Activated effector memory CD4-positive, alpha-beta T cell treated with Interleukin-2 at 50 U/mL for 16 hours (primary cell): ENCODE measurements at places on chromosomes 4 and X.

DNA sequence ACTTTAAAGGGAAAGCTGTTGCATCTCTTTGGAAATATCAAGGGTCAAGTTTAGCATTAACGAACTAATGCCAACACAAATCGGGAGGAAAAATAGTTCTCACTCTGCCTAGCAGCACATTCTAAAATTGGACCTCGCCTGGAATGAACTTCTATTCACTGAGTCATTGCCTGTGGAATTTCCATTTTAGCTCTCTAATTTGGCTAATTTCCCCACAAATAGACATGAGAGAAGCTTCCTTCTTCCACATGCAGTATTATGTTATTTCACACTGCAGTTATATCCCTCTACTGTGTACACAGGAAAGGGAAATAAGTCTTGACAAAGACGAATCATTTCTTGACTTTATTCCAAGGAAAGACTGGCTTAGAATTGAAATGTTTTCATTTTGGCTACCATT is 9.3 kb downstream of the ZXDA start:
- no peak for DNase-seq

GRCh38 chrX:49257846-49258748 is 6.4 kb downstream of the FOXP3 start:
- no peak for DNase-seq

DNA sequence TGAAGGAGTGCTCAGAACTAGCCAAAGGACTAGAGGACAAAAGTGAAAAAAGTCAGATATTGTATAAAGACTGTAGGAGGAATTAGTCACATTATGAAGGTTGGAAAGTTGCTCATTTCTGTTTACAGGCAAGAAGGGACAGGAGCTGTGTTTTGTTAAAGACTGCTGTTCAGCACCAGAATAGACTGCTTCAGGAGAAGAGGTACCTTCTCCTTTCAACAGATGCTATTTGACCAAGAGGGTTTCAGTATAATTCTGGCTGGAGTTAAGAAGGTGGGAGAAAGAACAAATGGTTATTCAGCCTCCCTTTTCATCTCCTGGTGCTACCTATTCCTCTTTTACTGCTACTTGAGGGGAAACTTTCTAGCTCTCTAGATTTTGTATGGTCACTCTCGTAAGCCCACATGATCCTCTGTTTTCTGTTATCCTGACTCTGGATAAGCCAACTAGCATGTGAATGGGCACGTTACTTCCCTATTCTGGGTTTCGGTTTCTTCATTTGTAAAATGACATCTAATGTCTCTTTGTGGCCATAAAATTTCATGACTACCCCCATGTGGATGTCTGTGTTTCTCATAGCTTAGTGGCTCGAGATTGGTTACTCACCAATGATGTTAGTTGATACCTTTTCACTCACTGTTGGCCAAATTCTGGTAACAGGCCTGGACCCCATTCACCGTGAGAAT is 68.9 kb downstream of the SH2D1A start:
- DNase-seq = no peak

- DNase-seq = no peak
These were observed 611.4 kb downstream of the KCTD8 start for GRCh38 chr4:43837171-43837570.

DNA sequence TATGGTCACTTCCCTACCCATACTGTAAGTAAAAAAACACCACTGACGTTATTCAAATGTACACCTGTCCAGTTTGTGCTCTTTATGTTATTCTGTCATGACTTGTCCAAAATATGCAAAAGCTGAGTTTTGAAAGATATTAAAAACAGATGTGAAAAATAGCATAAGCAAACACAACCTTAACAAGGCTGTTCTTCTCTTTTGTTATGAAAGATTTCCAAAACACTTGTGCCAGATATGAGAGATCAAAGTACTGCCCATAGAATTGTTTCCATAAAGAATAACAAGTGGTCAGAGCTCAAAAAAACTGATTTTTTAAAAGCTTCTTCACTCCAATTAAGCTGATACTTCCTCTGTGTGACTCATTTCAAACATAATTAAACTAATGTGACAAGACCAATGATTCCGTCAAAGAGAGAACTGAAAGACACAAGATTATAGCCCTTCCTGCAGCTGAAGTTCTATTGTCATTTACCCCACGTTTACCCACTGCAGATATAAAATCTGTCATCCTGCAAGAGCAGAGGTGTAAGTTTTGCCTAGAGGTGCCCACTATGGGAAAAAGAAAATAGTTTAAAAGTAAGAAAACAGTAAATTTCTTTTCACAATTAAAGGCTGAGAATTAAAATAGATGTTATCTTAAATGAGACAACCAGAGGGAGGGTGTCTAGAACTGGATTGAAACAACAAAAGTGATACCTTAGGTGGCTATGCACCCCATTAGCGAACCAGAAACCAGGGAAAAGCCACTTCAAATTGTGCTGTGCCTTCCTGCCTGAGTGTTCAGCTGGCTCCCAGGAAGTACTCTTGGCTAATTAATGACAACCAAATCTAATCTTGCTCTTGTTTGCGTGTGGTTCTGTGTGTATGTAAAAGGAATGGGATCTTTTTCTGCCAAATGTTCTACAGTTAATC is 30.1 kb downstream of the RASSF6 start:
- no peak for DNase-seq

GRCh38 chr4:153084980-153085630 is 119.1 kb upstream of the TRIM2 start:
- peak; percentile 71 for DNase-seq

DNA sequence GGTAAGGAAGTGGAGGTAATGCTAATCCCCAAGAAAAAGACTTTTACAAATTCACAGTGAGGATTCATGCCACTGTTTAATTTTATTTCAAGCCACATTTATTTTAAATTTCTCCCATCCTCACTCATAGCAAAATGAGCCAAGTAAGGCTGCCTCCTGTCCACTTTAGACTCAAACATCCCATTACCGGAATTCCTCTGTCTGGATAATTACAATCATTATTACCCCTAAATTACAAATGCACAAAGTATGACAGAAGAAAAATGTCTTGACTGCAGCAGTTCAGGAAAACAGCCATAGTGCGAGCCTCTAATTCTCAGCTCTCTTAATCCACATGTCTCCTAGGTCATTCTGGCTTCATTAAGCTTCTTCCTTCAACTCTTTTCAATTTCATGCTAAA is 57.0 kb downstream of the MAPK10 start:
- no peak for DNase-seq

DNA sequence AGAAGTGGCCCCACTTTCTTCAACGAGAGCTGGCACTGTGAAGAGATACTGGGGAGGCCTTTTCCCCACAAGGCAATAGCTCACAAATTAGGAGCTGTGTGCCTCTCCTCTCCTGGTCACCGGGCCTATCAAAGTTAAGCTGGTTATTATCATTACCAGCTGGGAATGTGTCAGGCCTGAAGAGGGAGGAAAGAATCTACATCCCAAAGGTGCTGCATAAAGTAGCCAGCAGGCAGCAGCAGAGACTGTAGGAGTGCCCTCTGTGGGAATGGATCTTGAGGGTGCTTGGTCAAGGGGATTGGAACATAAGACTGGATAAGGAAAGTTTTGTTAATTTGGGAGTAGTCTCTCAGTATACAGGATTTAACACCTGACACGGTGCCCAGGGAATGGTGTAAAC is 9.1 kb upstream of the TMPRSS11D start:
- no peak for DNase-seq

DNA sequence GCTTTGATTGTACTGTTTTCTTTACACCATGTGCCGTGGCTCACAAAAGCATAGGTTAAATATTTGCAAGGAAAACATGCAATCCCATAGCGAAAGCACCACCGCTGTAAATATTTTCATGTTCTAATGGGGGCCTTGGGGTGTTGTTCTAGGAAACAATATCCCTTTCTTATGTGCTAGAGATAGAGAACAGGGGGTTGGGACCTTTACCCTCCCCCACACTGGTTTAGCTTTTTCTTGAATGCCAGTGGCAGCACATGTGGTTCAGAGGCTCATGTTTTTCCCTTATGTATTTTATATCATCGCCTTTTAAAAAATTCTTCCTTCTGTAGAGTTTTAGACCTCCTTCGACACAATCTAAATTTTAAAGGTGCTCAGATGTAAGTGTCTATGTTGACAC is 422.6 kb upstream of the TENM3 start:
- no peak for DNase-seq

- DNase-seq = no peak
These were observed 7.8 kb upstream of the HERC3 start for GRCh38 chr4:88584471-88584900.

DNA sequence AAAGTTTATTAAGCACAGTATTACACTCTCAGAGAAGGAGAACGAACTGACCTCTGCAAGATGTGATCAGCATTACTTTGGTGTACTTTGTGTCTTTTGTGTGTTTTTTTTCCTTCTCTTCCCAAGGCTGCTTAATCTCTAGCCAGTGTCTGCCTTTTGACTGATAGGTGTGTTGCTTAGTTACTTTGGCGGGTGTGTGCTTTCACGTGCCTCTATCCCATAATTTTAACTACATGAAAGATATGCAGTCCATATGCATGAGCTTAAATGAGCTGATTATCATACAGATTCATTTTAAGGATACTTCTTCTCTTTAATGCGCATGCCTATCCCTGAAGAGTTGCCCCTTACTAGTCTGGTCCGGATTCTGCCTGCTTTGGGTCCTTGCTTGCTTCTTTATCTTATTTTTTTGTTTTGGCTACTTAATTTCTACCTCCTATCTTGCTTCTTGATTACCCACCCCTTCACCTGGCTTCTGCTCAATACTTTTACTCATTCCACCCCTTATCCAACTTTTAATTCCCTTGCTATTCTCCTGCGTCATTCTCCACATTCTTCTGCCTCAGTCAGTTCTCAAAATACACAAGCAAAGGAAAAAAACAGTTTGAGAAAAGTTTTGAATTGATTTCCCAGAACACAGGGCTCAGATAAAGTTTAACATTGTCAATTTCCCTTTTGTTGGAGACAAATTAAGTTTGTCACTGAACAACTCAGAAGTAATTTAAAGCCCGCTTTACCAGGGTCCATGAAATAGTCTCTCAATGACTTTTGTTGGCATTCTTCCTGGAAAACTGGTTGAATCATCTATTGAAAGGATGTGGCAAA is 182.0 kb downstream of the TENT5D start:
- DNase-seq = no peak

DNA sequence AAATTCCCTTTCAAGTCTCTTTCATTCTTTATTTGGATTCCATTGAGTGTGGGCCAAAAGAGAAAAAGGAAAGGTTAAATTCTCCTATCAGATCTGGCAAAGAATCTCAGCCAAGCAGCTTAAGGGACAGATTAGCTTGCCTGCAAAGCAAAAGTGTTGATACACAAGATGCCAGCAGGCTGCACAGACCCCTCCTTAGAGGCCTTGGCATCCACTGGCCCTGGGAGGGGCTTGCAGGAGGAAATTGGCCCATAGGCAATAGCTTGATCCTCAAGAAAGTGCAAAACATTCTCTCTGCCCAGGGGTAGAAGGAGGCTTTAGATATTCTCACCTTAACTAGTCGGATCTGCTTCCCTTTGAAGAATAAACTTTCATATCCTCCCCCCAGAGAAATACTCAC is 300.4 kb upstream of the CPEB2 start:
- no peak for DNase-seq

DNA sequence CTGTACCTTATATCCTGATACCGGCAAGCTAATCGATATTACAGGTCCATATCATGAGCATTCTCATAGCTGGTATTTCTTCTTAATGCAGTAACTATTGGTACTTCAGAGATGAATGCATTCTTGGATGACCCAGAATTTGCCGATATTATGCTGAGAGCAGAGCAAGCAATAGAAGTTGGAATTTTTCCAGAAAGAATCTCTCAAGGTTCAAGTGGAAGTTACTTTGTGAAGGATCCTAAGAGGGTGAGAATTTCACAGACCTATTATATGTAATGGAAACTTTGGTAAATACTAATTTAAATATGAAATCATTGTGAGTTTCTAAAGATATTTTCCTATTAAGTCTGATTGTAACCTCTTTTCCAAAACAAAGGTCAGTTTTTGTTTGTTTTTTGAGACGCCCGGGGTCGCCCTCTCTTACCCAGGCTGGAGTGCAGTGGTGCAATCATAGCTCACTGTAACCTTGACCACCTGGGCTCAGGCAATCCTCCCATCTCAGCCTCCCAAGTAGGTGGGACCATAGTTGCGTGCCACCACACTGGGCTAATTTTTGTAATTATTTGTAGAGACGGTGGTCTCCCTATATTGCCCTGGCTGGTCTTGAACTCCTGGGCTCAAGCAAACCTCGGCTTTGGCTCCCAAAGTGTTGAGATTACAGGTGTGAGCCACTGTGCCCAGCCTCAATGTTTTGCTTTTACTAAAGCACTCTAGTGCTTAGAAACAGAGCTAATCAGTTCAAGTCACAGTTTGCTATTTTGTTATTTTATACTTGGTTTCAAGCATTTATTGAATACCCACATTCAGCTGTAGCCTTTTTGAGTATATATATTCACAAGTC is 18.6 kb downstream of the PI4K2B start:
- no peak for DNase-seq

GRCh38 chr4:15906020-15906443 is 32.5 kb downstream of the FGFBP1 start:
- no peak for DNase-seq

DNA sequence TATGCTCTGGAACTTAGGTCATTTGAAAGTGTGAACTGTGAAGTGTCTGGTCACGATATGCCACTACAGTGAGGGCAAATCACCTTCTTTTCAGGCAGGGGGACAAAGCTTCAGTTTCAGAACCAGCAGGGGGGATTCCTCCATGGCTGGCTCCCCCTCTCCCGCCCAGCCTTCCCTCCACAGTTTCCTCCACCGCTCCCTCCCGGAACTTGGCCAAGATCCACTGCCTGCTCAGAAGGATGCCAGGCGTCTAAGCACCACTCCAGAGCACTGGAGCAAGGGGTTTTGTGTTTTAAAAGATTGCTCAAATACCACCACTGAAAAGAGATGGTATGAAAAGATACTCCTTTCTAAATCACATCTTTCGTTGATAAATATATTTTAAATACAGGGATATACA is 126.9 kb downstream of the ELOVL6 start:
- DNase-seq = no peak

DNA sequence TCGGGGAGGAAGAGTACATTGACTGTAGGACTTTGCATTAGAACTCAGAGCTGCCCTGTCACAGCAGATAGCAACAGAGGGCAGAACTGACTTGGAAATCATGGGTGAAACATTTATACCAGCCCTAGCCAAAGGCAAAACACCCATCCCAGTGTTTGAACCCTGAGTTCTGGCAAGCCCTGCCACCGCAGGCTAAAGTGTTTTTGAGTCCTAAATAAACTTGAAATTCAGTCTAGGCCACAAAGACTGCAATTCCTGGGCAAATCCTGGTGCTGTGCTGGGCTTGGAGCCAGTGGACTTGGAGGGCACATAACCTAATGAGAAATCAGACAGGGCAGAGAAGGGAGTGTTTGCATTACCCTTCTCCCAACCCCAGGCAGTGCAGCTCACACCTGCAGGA is 1015.7 kb downstream of the FSTL5 start:
- no peak for DNase-seq

DNA sequence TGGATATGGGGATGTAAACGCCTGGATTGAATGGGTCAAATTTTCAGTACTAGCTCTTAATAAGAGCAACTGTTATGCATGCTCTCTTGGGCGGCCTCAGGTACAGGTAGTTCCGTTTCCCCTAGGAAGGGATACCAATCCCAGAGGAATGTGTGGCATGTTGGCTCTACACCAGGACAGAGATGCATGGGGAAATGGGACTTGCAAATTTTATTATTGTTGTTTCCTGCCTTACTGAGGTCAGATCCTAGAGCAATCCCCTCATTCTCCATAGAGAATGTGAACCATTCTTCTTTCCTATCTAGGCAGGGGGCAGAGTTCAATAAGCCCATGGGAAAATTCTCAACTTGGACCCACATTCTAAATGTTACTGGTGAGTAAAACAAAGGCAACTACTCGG is 361.8 kb upstream of the FGF16 start:
- DNase-seq = no peak
